ENCODE measurements at places on chromosomes 2 and 18.

- no peak for DNase-seq
These were observed 324.7 kb downstream of the NRXN1 start for GRCh38 chr2:50707196-50707595.

DNA sequence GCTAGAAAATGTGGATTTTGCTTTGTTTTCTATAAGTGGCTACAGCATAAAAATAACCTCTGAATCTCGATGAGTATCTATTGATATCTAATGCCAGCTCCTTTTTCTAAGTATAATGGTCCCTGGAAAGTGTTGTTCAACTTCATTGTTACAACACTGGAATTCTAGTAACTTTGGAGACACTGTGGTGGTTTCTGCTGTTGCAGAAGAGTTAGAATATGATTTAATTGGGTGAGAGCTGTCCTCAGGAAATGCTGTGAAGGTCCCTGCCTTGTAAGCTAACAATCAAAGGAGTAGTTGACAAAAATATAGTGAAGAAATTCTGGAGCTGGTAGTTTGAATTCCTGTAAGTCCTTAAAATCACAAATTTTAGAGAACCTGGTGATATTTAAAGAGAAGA lies 62.1 kb downstream of the C18orf63 start:
- peak; percentile 40 for DNase-seq

DNA sequence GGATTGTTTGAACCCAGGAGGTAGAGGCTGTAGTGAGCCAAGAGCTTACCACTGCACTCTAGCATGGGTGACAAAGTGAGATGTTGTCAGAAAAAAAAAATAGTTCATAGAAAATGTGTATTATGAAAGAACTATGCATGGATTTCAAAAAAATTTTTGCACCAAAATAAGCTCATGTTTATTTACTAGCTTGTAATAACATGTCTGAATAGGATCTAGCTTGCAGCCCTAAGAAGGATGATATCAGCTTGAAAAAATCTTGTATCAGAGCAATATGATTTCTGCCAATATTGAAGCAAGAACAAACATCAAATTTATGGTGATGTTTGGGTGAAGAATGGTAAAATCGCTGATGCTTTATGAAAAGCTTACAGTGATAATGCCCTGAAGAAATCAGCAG lies 97.0 kb upstream of the RFX8 start:
- DNase-seq = no peak

DNA sequence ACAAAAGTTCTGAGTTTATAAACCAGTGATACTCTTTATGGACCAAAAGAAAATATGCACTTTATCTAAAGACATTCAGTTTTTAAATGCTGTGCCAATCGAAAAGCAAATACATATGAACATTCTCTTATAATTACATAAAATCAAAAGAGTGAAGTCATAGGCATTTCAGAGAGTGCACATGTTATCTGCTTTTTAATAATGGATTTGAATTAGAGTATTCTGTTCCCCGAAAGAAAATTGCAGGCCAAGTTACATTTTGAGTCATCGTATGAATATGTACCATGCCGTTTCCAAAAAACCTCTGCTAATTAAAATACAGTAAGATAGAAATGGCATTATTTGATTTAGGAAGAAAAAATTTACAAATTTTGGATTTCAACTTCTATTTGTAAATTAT lies 565.7 kb downstream of the ZEB2 start:
- no peak for DNase-seq

GRCh38 chr2:197156771-197157170 lies 153.8 kb downstream of the ANKRD44 start:
- peak; percentile 40 for DNase-seq

DNA sequence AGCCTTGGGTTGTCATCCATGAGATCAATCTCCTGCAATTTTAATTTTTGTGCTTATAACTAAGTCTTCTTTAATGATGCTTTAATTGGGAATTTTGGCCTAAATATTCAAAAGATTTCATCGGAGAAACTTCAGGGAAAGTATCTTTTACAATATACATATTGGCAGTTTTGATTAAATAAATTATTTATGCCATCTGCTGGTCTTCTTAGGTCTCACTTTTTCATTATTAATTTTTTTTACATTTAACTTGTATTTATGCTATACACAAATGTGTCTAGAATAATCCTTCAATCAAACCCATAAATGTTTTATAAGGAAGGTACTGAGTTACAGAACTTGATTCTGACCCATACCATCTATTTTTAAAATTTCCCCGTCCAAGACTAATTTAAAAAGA lies 95.1 kb upstream of the XPO1 start:
- no peak for DNase-seq

DNA sequence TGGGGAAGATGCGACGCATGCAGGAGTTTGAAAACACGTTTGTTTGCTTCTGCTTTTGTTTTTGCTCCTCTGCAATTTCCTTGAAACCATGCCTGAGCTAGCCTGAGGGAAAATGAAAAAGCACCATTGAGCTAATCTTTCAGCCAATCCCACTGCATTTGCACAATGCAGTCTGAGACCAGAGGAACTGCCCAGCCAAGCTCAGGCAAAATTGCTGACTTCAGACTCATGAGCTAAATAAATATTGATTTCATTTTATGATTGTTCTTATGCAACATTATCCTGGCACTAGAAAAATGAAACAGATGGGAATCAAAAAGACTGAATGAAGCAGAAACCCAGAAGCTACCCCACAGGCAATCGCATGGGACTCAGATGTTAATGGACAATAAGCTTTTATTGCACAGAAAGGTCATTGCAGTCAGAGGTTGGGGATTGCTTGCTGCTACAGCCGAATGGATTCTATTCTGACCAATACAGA lies 37.0 kb downstream of the TPRKB start:
- peak; percentile 81 for DNase-seq

DNA sequence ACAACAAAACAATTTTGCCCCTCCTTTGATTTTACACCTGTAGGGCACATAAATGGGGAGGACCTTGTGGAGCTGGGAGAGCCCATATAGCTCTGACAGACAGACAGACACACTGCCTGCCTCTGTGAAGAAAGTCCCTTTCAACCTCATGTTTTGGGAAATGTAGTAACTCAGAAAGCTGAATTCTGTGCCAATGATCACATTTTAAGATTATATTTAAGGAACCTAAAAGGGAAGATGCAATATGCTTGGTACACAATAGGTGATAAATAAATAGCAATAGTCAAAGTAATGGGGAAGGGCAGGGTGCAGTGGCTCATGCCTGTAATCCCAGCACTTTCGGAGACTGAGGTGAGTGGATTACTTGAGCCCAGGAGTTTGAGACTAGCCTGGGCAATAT lies 446.4 kb upstream of the ID2 start:
- peak; percentile 21 for DNase-seq

- DNase-seq = peak; percentile 9
These were observed 479.3 kb downstream of the CPS1 start for GRCh38 chr2:211035548-211036185.

- no peak for DNase-seq
These were observed 187.1 kb downstream of the GULP1 start for GRCh38 chr2:188478724-188479123.

- DNase-seq = no peak
These were observed 29.2 kb downstream of the HS6ST1 start for GRCh38 chr2:128289439-128289838.

GRCh38 chr18:49754866-49755265 lies 58.5 kb downstream of the ACAA2 start:
- no peak for DNase-seq

DNA sequence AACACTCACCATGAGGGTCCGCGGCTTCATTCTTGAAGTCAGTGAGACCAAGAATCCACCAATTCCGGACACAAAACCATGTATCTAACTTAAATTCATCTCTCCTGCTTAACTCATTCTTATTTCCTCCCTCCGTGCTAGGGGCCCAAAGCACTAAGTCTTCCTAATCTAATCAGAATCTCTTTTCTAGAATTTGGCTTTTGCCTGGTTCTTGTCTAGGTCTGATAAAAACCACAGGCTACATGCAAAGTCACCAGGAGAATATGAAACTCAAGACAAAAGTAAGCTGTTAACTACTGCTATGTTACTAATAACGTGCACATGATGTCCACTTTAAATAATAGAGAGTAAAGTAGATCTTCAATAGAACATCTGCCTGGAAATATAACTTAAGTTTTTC lies 69.9 kb downstream of the TRIP12 start:
- no peak for DNase-seq

DNA sequence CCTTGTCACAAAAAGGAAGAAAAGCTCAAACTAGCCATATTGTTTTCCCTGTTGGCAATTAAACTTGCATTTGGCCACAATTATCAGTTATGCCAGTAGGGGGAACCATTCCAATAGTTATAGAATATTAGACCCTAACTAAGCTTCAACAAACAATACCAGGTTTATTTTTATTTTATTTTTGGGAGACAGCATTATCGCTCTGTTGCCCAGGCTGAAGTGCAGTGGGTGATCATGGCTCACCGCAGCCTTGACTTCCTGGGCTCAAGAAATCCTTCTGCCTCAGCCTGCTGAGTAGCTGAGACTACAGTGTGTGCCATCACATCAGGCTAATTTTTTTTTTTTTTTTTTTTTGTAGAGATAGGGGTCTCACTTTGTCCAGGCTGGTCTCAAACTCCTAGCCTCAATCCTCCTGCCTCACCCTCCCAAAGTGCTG lies 102.1 kb downstream of the ATAD2B start:
- peak; percentile 30 for DNase-seq

- DNase-seq = no peak
These were observed 1065.8 kb downstream of the LRP1B start for GRCh38 chr2:141065042-141065441.

- DNase-seq = no peak
These were observed 250.9 kb downstream of the FBXO15 start for GRCh38 chr18:73896685-73897084.

DNA sequence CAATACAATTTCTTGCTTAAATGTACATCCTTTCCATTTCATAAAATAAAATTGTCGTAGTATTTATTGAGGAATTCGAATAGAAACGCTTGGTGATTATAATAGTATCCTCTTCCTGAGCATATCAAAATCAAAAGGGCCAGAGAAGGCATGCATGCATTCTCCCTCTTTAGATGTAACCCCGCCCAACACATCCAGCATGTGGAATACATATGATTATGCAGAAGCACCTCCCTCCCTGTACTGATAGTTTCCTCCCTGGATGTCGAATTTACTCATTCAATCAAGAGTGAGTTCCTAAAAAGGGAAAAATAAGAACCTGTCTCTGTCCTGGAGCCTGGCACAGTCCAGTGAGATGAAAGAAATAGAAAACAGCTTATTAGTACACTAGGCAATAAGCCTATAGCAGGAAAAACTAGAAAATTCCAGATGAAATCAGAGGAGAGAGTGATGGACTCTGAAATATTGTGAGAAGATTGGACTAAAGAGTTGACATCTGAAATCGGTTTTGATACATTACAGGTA lies 262.9 kb downstream of the RDH14 start:
- DNase-seq = no peak

DNA sequence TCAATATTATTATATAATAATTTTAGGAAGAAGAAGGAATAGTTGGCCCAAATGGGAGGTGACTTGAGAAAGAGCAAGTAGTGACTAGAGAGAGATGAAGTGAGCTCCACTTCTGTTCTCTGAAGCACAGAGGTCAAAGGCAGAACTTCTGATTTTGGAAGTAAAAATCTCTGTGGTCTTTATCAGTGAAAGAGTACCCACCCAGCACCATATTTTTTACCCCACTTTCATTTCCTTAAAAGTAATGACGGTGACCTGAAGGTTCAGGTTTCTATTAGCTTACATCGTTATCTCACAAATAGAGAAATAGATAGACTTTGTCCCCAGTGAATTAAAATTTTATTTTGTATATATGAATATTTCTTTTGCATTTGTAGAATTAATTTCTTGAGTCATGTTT lies 95.3 kb downstream of the CDH7 start:
- no peak for DNase-seq

GRCh38 chr18:30328839-30329238 lies 713.7 kb downstream of the DSC3 start:
- DNase-seq = no peak

DNA sequence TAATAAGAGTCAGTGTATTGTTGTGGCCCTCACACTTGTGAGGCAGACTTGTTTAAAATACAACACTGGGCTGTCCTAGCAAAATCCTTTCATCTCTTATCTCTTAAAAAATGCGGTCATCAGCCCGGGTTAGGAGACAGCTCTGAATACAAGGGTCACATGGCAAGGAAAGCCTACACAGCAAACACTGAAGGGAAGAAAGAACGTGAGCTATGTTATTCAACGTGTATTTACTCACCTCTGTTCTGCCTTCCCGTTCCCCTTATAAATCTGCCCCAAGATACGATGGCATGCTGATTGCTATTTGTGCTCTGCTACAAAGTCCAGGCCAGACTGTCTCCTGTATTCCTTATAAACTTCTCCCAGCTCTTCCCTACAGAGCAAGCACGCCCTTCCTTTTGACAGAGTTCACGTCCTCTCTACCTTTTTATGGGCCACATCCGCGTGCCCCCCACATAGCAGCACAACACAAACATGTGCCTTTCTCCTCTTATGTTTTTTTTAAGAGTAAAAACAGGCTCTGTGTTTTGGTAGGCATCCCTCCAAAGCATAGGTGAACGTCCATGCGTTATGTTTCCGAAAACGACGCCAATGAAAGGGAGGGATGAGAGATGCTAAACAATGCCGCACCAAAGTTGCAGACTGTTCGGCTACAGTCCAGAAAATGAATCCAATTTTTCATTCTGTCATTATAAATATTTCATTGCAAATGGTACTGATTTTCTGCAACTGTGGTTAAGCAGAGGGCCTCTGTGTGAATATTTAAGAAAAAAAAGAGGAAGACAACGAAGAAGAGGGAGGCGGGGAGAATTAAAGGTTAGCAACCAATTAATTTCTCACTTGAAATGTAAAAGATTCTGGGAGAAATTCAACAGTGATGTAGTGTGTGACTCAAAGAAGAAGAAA lies 274.7 kb downstream of the ZNF521 start:
- DNase-seq = no peak

GRCh38 chr2:241728000-241728399 lies 6.4 kb upstream of the D2HGDH start:
- DNase-seq = no peak

GRCh38 chr2:42770288-42771131 lies 6.6 kb upstream of the OXER1 start:
- DNase-seq = peak; percentile 80

DNA sequence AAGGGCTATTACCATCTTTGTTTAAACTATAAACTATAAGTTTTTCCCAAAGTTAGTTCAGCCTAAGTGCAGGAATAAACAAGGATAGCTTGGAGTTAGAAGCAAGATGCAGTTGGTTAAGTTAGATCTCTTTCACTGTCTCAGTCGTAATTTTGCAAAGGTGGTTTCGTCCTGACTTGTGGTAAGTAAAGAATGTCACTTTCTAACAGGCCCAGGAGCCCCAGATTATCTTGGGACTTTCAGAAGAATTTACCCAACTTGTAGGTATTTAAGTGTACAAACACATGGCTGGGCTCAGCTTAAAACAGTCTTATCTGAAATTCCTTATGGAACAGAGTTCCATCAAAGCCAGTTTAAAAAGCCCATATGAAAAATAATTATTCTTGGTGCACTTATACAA lies 18.3 kb upstream of the FAM98A start:
- no peak for DNase-seq

GRCh38 chr18:79068341-79068936 lies 755 bp upstream of the ATP9B start:
- peak; percentile 8 for DNase-seq

- no peak for DNase-seq
These were observed 287.4 kb downstream of the NOL4 start for GRCh38 chr18:33937270-33937816.
